ENCODE measurements at places on chromosomes 16 and 17. TPM values are rescaled to one million over a fixed set of nuclear protein-coding genes. Genes with fewer than 3 reads are reported as not detected.

The DBNDD1 gene
- total RNA-seq, result 2.3 TPM

The CHAD gene
- not detected for total RNA-seq

The STAC2 gene
- total RNA-seq, result under 0.01 TPM

The CDK5R1 gene
- total RNA-seq, result 2.1 TPM

The CCL3 gene
- total RNA-seq, result not detected

The TP53TG3C gene
- total RNA-seq, result 0.19 TPM

The TBC1D3G gene
- not detected for total RNA-seq

The ATAD5 gene
- total RNA-seq, result 1.1 TPM

The IRF8 gene
- 0.19 TPM for total RNA-seq

The ARL5C gene
- total RNA-seq, result not detected

The DHRS7C gene
- not detected for total RNA-seq

The SLC25A10 gene
- 5.6 TPM for total RNA-seq

The NUDT21 gene
- 92.6 TPM for total RNA-seq

The KRT32 gene
- total RNA-seq, result not detected

The CDH11 gene
- total RNA-seq, result 332 TPM

The MVD gene
- 45.1 TPM for total RNA-seq

The DPEP3 gene
- total RNA-seq, result not detected

The ALDH3A2 gene
- total RNA-seq, result 52.0 TPM

The PDE6G gene
- not detected for total RNA-seq
